DND-41 (cell line): ENCODE measurements at places on chromosomes 7 and 10.

DNA sequence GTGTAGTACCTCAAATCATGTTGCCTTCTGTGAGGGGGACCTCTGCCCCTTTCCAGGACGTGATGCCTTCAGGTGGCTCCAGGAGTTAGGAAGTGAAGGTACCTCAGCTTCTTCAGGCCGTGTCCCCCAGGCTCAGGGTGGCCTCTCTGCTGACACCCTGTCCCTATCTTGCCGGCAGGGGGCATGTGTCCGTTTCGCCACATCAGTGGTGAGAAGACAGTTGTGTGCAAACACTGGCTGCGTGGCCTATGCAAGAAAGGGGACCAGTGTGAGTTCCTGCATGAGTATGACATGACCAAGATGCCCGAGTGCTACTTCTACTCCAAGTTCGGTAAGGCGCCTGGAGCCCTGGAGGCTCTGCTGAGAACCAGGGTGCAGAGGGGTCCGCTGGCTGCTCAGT is 9.2 kb downstream of the CPSF4 start:
- no peak for DNase-seq

DNA sequence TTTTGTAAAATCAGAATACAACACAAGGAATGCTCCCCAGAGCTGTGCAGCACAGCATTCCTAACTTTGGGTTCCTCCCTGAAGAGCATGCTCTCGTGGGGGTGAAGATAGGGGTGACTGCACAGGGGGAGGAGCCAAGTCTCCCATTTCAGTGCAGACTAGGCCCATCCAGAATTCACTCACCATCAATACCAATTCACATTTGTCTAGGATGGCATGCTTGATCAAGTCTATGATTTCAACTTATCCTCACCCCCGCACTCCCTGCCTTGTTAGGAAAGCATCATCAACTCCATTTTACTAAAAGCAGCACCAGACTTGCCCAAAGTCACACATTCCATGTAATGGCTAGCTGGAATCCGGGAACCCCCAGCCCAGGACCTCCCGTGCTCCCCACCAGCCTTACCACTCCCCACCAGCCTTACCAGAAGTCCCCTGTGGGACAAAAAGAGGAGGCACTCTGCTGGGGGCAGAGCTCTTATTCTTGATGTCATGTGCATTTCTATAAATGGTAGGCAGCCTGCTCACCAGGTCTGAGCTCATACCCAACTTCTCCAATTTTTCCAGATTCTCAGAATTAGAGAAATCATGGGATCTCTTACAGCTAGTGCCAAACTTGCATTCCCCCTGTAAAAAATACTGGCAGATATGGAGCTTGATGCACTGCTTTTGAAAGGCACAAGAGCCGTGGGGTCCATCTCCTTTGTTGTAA is 6.2 kb downstream of the PARP12 start:
- no peak for DNase-seq

DNA sequence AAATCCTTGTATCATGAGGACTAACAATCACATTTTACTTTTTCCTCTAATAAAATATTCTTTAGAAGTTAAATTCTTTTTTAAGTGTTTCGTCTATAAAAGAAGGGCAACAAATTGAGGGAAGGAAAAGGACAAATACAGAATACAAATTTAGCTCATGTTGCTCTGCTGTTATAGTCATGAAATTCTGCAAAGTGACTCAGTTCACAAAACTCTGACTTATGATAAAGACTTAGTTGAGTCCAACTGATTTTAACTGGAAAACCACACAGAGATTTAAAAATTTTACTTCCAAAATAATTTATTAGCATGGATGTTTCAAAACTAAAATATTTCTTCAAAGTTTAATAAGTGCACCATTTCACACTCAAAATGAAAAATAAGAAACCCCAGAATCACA is 75.0 kb upstream of the GPR22 start:
- DNase-seq, result no peak

DNA sequence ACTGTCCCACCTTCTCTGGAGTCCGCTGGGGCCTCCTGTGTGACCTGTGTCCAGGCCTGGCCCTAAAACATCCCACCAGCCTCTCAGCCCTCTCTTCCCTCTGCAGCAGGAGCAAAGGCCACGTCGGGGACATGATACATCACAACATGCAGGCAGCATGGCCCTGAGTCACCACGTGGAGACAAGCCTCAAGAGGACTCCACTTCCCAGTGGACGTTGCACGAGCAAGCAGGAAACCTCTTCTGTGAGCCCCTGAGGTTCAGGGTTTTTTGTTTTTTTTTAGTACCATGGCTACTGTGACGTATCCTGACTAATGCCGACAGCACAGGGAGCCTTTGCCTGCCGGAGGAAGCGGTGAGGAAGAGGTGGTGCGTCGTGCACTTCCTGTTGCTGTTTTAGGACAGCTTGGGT is 165.9 kb downstream of the DNAJB6 start:
- DNase-seq, result no peak

DNA sequence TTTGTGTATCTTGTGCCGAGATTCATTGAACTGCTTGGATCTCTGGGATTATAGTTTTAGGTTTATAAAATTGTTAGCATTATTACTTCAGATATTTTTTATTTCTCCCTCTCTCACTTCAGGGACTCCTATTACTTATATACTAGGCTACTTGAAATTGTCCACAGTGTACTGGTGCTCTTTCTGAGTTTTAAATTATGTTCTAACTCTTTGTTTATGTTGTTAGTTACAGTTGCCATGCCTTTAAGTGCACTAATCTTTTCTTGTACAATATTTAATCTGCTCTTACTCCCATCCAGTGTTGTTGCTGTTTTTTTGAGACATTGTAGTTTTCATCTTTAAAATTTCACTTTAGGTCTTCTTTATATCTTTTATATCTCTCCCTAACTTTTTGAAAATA is 13.1 kb downstream of the PLEKHS1 start:
- DNase-seq, result no peak
